ENCODE measurements at places on chromosomes 5 and 9.

GRCh38 chr5:136622747-136623146 lies 257.4 kb upstream of the TRPC7 start:
- DNase-seq = no peak

DNA sequence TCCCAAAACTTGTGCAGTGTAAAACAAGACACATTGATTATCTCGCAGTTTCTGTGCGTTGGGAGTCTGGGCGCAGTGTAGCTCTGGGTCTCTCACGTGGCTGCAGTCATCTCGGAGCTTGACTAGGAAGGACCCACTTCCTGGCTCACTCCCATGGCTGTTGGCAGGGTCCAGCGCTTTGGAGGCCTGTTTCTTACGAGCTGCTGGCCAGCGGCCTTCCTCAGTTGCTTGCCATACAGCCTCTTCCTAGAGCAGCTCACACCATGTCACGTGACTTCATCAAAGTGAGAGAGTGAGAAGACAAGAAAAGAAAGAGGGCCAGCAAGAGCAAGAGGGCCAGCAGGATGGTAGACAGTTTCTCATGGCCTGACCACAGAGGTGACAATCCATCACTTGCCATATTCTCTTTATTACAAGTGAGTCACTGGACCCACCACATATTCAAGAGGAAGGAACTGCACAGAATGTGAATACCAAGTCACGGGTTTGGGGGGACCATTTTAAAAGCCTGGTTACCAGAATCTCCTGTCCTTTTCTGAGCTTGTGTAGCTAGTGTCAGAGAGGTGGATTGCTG lies 36.2 kb downstream of the MCCC2 start:
- no peak for DNase-seq

- DNase-seq = no peak
Measured at GRCh38 chr9:129694243-129694646, 28.8 kb downstream of the PRRX2 start.

GRCh38 chr9:124216474-124217176 lies 41.1 kb upstream of the NEK6 start:
- DNase-seq = peak; percentile 32
